ENCODE measurements at places on chromosomes 16 and 17.

- DNase-seq = no peak
Measured at GRCh38 chr16:620700-621525, 9.9 kb upstream of the WFIKKN1 start.

DNA sequence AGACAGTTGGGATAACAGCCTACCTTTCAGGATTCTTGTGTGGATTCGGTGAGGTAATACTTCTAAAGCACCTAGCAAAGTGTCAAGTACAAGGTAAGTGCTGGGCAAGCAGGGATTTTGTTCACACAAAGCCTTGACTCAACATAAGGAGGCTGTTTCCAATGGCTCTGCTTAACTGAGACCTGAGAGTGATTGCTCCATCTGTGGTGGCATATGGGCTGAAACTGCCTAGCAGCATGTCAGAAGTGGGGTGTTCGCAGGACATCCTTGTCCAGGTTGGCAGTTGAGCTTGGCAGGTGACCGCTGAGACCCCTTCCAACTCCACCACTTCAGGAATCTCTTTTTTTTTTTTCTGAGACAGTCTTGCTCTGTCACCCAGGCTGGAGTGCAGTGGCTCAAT, 19.8 kb downstream of the IL4R start:
- no peak for DNase-seq

GRCh38 chr16:69111876-69112230, 6.4 kb downstream of the HAS3 start:
- no peak for DNase-seq

GRCh38 chr17:37726891-37727675, 17.8 kb downstream of the HNF1B start:
- no peak for DNase-seq

DNA sequence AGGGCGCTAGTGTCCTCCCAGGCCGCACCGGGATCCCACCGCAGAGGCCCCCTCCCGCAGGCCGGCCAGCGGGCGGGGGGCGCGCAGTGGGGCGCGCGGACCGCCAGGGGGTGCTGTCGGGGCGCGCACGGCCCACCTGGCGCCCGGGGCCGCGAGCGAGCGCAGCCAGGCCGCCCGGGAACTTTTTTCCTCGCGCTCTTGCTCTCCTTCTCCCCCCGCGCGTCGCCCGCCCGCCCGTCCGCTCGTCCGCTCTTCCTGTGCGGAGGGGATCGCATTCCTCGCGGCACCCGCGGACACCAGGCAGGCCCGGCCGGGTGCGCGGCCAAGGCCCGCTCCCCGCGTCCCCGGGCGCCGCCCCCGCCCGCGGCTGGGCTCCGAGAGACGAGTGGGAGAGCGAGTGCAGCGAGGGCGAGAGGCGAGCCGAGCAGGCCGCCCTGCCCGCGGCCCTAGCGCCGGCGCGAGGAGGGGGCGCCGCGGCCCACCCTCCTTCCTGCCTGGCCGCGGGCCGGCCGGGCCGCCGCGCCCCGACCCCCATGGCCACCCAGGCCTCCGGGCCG, at the start of gene RAI1:
TSS of gene RAI1 (plus strand) at position 272 of the 557 bp plus-strand sequence. CDS start 111,491 bp downstream, outside the sequence.
- peak; percentile 88 for DNase-seq

- DNase-seq = no peak
Measured at GRCh38 chr17:31663576-31663975, 195.5 kb downstream of the COPRS start.

GRCh38 chr16:65950211-65950610, 416.3 kb upstream of the CDH5 start:
- peak; percentile 8 for DNase-seq

- peak; percentile 69 for DNase-seq
Measured at GRCh38 chr17:60086818-60087591, 8.3 kb upstream of the HEATR6 start.

- DNase-seq = no peak
Measured at GRCh38 chr16:26605626-26606271, 461.0 kb upstream of the C16orf82 start.

GRCh38 chr16:25048146-25048618, 33.0 kb upstream of the ARHGAP17 start:
- DNase-seq = no peak

DNA sequence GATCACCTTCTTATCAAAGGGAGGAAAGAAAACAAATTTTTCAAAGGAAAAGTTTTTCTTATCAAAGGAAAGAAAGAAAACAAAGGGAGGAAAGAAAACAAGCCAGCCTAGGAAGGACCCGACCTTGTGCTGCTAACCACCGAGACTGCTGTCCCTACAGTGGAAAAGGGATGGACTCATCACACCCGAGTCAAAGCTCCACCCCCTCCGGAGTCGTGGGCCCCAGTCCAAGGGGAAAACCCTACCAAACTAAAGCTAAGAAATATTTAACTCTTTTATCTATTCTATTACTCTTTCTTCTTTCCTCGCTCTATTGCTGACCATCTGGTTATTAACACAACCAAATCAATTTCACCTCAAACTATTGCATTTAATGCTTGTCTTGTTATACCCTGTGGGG, 6.1 kb upstream of the ENDOV start:
- no peak for DNase-seq

DNA sequence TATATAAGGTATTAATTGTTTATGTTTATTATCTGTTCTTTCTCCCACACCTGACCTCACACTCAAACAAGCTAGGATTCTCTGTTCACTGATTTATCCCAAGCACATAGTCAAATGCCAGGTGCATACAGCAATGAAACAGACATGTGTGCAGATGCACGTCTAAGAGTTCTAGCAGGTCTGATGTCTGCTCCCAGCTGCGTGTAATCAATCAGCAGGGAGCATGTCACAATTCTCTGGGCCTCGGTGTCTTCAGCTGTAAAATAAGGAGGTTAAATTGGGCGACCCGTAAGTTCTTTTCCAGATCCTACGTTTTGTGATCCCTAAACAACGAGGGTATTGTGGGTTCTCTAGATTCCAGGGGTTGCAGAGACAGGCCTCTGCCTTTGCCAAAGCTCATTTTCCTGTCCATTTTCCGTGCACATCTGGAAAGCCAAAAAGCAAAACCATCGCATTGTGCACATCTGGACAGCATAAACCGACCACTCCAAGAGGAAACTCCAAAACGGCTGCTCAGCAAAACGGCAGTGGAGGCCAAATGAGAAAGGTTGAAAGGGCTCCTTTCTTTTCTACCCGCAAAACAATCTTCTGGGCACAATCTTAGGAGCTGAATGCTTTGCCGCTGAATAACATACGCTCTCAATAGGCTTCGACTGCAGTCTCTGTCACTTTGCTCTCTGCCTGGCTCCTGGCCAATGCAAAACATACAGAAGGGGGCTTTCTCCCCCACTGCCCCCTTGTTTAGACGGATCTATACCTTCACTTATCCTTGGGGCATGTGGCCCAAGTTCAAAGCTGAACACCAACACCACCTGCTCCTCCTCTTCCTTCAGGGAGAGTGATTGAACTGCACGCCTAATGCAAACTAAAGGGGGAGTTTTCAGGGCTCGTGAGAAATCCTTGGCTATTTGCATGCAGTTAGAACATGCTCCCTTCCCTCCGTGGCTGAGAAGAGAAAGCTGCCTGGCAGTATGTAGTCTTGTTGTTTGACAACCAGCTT, 426.3 kb downstream of the SLC39A11 start:
- DNase-seq = peak; percentile 38

GRCh38 chr16:76970087-76970744, 220.8 kb upstream of the MON1B start:
- DNase-seq = no peak

GRCh38 chr17:17098551-17099179, 56.4 kb downstream of the MPRIP start:
- peak; percentile 50 for DNase-seq

GRCh38 chr17:1216217-1217088, 36.7 kb upstream of the ABR start:
- no peak for DNase-seq

GRCh38 chr17:62860962-62861873, 53.1 kb upstream of the MARCHF10 start:
- DNase-seq = peak; percentile 21

DNA sequence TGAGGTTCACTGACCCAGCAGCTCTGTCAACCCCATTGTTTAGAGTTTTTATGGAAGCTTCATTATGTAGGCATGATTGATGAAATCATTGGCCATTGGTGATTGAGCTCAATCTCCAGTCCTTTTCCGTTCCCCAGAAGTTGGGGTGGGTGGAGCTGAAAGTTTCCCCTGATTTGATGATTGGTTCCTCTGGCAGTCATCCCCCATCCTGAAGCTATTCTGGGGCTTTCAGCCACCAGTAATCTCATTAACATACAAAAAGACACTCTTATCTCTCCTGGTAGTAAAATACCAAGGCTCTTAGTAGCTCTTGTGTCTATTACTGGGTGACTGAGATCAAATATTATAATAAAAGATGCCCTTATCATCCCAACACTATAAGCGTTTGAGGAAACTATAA, 67.1 kb downstream of the TANC2 start:
- no peak for DNase-seq

DNA sequence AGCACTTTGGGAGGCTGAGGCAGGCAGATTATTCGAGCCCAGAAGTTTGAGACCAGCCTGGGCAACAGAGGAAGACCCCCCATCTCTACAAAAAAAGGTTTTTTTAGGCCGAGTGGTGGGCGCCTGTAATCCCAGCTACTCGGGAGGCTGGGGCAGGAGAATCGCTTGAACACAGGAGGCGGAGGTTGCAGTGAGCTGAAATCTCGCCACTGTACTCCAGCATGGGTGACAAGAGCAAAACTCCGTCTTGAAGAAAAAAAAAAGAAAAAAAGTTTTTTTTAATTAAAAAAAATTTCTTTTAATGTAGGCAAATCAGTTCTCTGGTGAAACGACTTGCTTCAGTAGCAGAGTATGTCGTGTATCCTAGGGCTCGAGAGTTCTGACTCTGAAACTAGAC, 10.9 kb downstream of the HSD3B7 start:
- DNase-seq = no peak

- DNase-seq = no peak
Measured at GRCh38 chr17:77422748-77423113, 282.0 kb downstream of the SEC14L1 start.
